Inflammatory macrophage treated with lipopolysaccharide for 1 hour (primary cell): ENCODE measurements at places on chromosomes 5 and 9.
A peak's percentile ranks its signal among the peaks of the same experiment; 100 is the strongest.

GRCh38 chr5:55205001-55205400, 22.1 kb downstream of the MCIDAS start:
- DNase-seq = no peak

GRCh38 chr9:130843049-130843908, 8.2 kb downstream of the ABL1 start:
- no peak for DNase-seq

DNA sequence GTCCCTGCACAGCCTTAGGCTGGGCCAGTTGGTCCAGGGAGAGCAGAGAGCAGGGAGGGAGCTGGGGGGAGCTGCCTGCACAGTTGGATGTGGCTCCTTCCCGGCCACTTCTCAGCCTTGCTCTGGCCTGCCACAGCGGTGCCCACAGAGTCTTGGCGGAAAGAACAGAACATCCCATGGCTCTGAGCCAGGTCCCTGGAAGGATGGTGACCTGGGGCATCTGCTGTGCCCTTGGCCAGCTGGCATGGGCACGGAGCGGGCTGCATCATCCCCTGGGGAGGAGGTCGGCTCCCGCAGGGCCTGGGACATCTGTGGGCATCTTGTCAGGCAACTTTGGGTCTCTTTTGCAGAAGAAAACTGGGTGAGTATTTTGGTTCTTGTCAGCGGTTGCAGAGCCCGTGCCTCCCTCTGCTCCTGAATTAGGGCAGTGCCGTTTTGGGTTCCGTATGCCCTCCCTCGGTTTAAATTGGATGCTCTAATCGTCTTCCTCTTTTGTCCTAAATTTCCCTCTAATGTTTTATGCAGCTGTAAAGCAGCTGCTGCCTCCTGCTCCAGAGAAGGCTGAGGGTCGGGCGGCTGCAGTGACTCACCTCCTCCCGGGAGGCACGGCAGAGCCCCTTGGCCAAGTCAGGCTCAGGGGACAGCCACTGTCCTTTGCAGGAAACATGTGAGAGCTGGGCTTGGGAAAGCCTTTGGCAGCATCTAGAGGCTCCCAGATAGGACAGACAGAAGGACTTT, 10.5 kb upstream of the NACC2 start:
- DNase-seq = no peak

DNA sequence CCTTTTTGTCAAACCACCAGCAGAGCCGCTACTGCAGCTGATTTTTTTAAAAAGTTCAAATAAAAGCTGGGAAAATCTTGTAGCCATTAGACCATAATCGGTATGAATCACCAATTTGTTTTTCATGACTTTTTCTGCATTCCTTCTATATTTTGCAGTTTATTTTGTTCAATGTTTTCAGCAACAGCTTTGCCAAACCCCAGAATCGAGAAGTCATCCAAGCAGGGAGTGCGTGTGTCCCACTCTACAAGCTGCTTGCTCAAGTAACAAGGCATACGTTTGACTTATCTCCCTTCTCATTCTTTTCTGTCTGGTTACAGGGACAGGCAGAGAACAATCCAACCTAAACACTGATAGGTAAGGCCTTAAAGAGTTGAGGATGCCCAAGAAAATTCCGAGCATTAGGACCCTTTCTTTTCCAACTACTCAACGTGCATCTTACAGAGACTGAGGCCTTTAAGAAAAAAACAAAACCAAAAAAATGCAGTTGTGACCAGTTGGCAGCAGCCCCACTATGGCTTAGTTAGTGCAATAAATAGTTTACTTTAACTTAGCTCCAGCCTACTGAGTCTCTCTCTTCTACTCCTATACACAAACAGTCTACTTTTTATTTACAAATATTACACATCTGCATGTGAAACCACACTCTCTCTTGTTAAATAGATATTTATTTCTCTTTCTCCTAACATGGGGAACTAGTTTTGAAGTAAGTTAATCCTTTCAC, 134.7 kb upstream of the SLIT3 start:
- no peak for DNase-seq

GRCh38 chr5:78411586-78411985, 51.2 kb downstream of the SCAMP1 start:
- no peak for DNase-seq

DNA sequence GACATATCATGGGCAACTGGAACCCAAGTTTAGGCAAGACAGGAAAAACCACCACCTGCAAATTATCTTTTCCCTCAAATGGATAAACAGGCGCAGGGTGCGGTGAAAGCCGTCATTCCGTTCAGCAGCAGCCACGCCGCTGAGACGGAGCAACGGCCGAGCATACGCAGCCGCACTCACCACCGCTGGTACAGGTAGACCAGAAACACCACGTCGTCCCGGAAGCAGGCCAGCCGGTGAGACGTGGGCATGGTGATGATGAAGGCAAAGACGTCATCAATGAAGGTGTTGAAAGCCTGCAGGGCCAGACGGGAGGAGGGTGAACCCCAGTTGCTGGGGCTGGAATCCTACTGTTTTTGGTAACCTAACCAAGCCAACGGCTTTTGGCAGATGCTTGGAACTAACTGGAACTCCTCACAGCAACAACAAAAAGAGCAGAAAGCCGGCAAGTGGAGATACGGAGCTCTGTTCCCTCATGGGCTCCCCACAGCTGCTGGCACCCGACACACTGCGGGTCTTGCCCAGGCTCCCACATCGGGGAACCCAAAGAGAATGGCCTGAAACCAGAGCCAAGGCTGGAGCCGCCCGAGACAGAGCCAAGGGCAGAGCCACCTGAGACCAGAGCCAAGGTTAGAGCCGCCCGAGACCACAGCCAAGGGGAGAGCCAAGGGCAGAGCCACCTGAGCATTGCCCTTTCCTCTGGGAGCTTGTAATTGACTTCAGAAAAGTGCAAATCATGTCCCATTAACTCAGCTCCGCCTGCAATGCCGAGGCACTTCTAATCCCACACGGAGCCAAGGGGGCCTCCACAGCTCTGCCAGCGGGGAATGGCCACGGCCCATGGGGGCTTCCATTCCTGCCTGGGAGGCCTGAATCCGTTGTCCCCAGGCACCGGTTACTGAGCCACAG, 24.2 kb downstream of the CLPTM1L start:
- no peak for DNase-seq

DNA sequence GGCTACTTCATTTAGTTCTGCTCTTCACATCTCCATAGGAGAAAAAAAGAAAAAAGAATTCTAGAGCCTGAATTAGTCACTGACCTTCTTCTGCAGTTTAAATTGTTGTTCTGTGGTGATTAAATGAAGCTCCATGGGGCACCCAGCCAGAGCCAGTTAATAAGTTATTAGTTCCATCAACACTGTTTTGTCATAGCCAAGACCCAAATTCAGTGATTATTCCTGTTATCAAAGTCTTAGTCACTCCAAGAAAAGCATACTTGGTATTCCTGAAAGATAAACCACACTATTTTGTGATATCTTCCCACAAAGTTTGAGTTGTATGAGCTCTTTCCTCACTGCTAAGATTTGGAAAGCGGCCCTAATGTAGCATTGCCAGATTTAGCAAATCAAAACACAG, 134.8 kb upstream of the RGMB start:
- DNase-seq = no peak

DNA sequence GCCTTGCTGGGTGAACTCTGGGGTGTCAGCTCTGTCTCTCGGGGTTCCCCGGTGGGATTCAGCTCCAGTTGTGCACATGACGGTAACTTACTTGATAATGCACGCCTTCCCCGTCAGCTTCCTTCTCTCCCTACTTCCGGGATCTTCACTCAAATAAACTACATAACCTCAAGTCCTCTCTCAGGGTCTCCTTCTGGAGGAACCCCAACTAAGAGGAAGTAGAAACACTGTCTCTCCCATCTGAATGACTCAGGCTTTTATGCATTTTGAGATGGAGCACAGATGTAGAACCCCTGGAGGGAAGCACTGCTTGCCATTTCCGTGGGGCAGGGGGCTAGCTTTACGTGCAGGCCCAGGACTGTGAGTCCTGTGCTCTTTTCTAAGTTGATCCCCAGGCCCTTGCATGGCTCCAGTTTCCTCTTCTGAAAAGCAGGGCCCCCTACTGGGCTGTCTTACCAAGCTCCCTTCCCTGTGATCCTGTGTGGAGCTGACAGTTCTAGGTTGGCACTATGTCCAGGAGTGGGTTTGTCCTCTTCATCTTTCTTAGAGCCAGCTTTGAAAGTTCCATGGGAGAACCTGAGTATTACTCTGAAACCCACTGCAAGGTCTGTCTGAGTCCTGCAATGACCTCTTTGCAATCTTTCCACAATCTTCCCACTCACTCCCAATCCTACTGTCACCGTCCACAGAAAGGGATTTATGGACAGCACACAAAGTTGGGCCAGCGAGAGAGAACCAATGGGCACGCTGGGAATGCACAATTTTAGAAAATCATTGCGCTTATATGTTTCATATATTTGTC, 17.7 kb downstream of the S1PR3 start:
- DNase-seq = no peak

DNA sequence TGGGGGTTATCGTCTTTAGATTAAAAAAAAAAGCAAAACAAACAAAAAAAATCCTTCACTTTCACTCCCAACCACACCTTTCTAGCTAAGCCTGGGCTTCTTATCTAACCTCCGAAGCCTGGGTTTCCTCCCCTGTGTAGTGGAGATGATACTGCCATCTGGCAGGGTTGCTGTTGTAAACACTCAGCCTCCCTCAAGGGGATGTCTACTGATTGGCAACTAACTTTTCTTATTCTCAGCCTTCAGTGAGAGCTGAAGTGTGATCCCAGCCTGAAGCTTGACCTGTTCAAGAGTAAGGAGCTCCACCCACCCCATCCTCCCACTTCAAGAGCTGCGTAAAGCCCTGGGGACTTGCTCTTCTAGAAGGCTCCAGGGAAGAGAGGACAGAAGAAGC, 21.5 kb upstream of the WWC1 start:
- no peak for DNase-seq

- no peak for DNase-seq
Measured at GRCh38 chr9:118028225-118028624, 324.0 kb downstream of the TLR4 start.

- DNase-seq = peak; percentile 25
Measured at GRCh38 chr9:78030296-78030552, 1.4 kb downstream of the GNAQ start.

DNA sequence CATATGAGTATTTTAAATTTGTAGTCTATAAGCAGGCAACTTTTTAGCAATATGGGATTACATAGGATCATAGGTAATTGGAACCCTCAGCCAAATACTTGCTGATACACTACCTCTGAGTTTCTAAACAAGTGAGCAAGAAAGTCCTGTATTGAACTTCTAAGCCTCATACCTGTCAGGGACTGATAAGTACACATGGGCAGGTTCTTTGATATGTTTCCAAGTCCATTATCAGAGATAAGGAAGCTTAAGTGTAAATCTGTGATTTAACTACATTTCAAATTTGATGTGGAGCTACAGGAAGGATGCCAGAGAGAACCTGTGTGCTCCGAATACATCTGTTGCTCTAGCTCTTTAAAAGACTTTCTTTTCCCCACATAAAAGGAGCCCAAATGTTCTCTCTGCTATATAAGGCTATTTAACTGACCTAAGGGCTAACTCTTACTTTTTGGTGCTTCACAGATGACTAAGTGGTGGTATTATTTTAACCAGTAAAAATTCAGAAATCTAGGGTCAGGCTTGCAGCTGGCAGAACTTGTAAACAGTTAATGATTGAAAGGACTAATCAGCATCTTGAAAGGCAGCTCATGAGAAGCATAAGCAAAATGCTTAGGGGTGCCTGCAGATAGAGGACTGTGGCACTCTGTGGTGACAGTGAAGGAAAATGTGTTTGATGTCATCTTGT, 228.6 kb downstream of the NR3C1 start:
- DNase-seq = no peak

- no peak for DNase-seq
Measured at GRCh38 chr9:79263628-79264027, 308.1 kb upstream of the TLE4 start.

DNA sequence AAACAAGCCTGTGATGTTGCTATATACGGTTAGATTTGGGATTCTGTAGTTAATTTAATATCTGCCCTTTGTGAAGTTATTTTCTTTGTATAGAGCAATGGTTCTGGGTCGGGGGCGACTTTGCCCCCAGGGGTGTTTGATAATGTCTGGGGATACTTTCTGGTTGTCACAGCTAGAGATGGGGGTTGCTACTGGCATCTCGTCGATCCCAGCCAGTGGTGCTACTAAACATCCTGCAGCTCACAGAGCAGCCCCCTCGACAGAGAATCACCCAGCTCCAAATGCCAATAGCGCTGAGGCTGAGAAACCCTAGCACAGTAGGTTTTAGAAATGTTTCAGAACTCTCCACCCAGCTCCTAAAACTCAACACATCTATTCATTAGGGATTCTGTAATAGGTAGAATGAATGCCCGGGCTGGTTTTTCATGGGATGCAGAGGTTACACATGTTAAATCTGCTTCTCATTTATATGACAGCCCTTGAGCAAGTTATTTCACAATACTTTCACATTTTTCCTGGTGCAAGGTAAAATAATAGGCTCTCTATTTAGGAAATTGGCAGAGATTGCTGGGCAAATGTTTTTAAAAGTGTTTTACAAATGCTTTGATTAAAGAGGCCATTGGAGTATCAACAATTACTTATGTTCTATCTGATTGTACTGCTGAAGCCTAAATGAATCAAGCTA, 75.2 kb upstream of the CTSL start:
- DNase-seq = no peak

DNA sequence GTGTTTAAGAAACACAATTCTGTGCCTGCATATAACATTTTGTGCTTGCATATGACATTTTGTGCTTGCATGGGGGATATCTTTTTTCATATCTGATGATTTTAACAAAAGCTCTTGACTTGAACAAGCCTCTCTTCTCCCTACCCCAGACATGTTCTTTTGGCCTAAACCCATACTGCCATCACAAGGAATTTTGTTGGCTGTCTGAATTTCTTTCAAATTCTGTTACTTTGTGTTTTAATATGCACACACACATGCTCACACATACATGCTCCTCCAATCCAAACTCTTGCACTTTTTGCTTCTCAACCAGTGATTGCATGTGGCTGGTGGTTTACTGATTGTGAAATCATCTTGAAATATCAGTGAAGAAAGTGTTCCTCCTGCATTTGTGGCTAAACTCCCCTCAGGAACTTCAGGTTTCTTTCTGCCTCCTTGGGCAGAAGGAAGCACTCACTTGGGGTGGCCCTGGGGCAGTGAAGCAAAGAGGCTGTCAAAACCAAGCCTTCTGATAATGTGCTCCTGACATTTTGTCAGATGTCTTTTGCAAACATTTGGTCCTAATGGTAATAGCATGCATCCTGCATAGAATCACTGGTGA, 377.2 kb upstream of the KLF4 start:
- peak; percentile 74 for DNase-seq

GRCh38 chr5:107673039-107673367, 2.3 kb upstream of the EFNA5 start:
- no peak for DNase-seq

DNA sequence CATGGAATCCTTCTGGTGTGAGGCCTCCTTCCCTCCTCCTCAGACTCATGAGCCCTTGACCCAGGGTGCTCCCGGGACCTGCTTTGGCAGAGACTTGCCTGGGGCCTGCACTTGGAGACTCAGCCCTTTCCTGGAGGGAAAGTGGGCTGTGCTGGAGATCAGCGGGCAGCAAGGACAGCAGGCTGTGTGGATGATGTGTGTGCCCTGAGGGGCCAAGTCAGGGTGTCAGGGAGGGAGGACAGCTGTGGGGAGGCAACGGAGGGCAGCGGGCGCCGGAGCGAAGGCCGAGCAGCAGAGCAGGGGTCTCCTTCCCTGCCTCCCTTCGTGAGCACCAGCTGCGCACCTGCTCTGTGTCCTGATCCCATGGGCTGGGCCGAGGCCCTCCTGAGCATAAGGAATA, 6.1 kb upstream of the CSF2 start:
- no peak for DNase-seq

GRCh38 chr9:32866273-32866672, 82.9 kb downstream of the TMEM215 start:
- peak; percentile 56 for DNase-seq

GRCh38 chr9:107269681-107270080, 13.4 kb upstream of the RAD23B start:
- DNase-seq = no peak
